ENCODE measurements at places on chromosomes 1 and 21.

DNA sequence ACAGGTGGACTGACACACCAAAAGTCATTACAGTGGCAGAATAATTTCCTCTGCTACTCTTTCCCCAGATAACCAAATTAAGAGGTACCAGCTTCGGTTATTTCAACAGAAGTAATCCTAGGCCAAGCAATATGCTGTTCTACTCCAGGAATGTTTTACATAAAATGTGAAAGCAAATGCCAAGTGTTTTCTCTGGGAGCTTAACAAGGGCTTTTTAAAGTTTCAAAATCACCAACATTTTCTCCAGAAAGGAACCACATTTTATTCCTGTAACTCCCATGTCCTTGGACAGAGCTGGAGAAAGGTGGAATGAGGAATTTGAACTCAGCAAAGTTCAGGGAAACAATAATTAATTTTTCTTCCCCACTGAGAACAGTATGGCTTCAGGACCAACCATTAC, 27.2 kb downstream of the CNN3 start:
- DNase-seq = no peak

GRCh38 chr1:243495442-243496186, 239.8 kb downstream of the SDCCAG8 start:
- DNase-seq = no peak

DNA sequence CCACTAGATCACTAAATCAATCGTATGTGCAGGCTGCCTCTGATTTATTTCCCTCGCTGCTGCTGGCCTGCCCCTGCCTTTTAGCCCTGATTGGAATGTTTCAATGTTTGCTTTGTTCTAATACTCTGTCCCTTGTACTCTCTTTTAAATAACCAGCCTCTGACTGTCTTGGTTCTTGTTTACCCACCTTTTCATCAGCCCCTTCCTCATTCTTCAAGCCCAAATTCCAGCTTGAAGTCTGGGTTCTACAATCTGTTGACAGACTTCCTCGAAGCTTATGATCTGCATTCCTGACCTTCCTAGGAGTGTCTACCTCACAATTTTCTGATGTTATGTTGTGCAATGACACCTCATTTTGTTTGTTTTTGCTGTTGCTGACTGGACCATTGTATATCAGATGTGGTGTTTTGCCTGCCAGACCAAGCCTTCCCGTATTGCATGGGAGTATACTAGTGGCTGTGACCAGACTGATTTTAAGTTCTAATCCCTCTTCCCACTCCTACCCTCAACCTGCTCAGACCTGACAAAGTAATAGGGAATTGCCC, 46.6 kb upstream of the APOBEC4 start:
- no peak for DNase-seq

DNA sequence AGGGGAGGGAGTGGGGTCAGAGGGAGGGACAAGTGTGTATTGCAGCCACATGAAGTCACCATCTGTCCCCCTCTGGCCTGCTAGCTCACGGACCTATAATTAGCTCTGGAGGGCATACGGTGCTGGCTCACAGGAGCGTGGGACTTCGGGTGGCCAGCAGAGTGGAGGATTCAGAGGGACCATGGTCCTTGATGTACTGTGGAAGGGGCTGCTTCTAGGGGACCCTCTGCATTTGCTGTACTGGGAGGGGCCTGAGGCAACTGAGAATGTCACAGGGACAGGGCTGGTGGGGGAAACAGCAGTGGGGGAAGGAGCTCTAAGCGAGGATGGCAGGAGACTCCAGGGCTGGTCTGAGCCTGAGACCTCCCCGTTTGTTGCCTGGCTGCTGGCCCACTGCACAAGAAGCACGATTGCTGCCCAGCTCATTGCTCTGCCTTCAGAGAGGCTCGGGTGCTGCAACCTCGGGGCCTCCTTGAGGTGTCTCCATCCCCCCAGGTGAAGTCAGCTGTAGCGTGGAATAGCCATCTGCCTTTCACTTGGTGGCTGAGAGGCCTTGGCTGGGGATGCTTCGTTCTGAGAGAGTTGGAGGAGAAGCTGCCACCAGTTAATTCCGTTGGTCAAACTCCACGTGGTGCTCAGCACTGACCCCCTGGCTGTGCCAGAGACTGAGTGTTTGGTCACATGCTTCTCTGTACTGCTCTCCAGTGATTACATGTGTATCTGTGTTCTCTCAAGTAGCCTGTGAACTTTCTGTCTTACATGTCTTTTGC, 2.7 kb downstream of the PPFIA4 start:
- no peak for DNase-seq

DNA sequence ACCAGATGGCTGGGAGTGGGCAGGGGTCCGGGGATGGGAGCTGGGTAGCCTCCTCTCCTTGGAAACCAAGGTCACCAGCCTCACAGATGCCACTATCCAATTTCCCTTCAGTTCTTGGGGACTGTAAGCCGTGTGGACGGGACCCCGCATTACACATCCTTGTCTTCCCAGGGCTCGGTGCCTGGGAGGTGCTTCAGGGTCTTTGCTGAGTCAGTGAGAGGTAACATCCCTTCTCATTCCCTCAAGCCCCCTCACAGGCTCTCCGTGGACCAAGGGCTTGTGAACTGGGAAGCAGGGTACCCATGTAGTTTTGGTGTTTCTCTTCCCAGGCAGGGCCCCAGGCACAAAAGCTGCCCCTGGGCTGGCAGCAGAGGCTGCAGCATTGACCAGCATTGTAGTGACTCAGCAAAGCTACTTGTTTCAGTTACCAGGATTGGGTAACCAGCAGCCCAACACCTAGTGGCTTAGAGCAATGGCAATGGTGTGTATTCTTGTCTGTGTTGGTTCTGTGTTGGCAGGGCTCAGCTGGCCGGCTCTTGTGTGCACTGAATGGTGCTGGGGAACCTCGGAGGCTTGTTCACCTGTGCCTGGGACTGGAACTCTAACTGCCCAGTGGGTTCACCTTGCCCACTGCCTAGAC, 24.6 kb upstream of the PCBP3 start:
- DNase-seq = no peak

- DNase-seq = no peak
Observed at GRCh38 chr1:45658171-45658570, 28.2 kb downstream of the GPBP1L1 start.

- no peak for DNase-seq
Observed at GRCh38 chr21:29586696-29587095, 288.0 kb downstream of the BACH1 start.

- no peak for DNase-seq
Observed at GRCh38 chr1:89149976-89150375, 24.1 kb upstream of the GBP2 start.

DNA sequence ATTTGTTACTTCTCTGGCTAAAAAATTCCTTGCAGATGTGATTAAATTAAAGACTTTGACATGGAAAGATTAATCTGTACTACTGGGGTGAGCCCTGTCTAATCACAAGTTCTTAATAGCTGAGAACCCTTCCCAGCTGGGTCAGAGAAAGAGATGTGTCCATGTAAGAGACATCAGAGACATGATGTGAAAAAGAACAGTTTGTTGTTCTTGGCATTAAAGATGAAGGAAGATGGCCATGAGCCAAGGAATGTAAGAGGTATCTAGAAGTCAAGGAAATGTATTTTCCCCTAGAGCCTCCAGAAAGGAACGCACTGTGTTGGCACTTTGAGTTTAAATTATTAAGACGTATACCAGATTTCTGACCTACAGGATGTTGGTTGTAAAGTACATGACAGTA, 1271.5 kb upstream of the PRMT6 start:
- no peak for DNase-seq

Measured in stimulated activated CD8-positive, alpha-beta memory T cell treated with anti-CD3 and anti-CD28 coated beads, Interleukin-12 subunit alpha, Interleukin-12 subunit beta, amount 100 ng/mL, for 4 hours (primary cell).